Activated naive CD4-positive, alpha-beta T cell treated with anti-CD3 and anti-CD28 coated beads, Interleukin-2, amount 50 U/mL, for 72 hours (primary cell): ENCODE measurements at places on chromosomes 6 and 20. TPM values are rescaled to one million over a fixed set of nuclear protein-coding genes. Genes with fewer than 3 reads are reported as not detected.

GRCh38 chr20:381581-382290, 1.2 kb downstream of the TRIB3 start:
- DNase-seq = peak; percentile 64

Gene UBE2C
- 371 TPM for total RNA-seq

DNA sequence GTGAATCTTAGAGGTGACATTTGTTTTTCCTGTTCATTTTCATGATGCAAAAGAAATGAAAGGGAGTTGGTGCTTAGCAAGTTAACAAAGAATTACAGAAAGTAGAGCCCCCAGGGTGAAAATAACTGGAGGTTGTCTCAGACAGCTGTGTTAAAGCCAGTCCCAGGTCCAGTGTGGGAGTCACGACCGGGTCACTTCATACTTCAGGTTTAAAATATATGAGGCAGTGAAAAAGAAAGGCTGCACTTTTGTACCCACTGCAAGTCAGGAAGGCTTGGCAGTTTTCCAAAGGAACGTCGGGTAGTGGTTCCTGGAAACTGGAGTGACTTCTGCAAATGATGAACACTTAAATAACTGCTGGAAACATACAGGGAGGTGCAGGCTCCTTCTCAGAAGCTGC, 91.5 kb upstream of the THBS2 start:
- no peak for DNase-seq

DNA sequence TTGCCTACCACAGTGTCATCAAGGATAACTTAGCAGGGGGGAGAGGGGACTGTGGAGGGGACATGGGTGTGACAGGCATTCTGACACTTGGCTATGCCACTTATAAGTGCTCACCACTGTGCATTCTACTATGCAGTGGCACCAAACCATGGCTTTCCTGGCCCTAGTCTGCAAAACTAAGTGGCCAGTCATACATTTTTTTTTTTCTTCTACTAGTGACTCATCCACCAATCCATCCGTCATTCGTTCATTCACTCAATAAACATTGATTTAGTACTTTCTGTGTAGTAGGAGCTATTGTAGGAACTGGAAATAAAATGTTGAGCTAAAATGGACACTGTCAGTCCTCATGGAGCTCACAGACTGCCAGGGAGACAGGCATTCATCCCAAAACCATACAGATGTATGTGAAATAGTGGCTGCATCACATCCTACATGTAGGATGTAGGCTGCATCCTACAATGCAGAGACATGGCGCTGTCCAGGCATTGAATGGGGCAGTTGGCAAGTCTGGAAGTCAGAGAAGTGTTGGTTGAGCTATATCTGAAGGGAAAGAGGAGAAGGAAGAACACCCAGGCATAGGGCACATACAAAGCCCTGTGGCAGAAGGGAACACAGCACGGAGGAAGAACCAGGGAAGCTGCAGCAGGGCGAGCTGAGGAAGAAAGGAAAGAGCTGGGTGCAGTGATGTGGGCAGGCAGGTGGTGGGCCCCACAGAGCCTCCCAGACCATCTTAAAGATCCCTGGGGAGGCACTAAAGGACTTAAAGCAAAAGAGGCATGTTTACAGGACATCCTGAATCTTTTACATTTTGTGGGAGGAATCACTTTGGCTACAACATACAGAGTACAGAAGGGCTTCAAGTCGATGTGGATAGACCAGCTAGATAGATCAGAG, 224.4 kb downstream of the UST start:
- no peak for DNase-seq

Gene ADGB
- not detected for total RNA-seq

GRCh38 chr6:143939364-143939763, 68.7 kb downstream of the PLAGL1 start:
- DNase-seq = no peak

Gene LBP
- not detected for total RNA-seq

- DNase-seq = no peak
These were observed 67.2 kb downstream of the POPDC3 start for GRCh38 chr6:105112577-105112976.

GRCh38 chr6:132286298-132287019, 114.8 kb downstream of the MOXD1 start:
- DNase-seq = no peak
